Heart right ventricle (tissue), 16 donors: ENCODE measurements at places on chromosomes 7 and 10. TPM values are rescaled to one million over a fixed set of nuclear protein-coding genes. Genes with fewer than 3 reads are reported as not detected.

LDB1 gene
- total RNA-seq, result 58.8 TPM

RAMP3 gene
- total RNA-seq, result 21.3 TPM

LRRN3 gene
- 9.0 TPM for total RNA-seq

SHH gene
- total RNA-seq, result not detected

LRIT1 gene
- total RNA-seq, result 0.10 TPM

COBL gene
- 92.1 TPM for total RNA-seq

SMKR1 gene
- total RNA-seq, result not detected

LRRC61 gene
- 5.0 TPM for total RNA-seq

CPN1 gene
- not detected for total RNA-seq

CLEC2L gene
- 0.97 TPM for total RNA-seq

- peak; percentile 55 for DNase-seq
- H3K36me3 ChIP-seq, result no peaks in the 10 kb centered on the region
- no peaks in the 10 kb centered on the region for H3K27me3 ChIP-seq
- H3K4me3 ChIP-seq, result peak overlapping the region; percentile 63
Measured at GRCh38 chr7:23680414-23681405, 711 bp downstream of the FAM221A start.

DNA sequence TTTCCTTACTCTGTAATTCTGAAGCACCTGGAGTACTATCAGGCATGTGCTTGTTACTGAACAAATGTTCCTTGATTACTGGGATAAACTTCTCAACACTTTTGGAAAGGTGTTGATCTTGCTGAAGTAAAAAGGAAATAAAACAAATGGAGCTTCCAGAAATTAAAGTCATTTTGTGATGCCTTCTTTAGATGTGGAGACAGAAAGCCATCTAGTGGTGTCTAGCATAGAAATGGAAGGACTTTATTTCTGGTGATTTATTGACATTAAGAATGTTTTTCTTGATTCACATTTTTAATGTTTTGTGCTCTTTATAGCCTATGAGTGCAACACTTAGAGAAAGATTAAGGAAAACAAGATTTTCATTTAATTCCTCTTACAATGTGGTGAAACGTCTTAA lies 1.4 kb downstream of the SFR1 start:
- no peaks in the 10 kb centered on the region for H3K27me3 ChIP-seq
- H3K4me3 ChIP-seq, result no peak overlapping the region
- H3K27ac ChIP-seq, result no peak overlapping the region
- peaks cover 22% of the 10 kb centered on the region for H3K4me1 ChIP-seq

GRCh38 chr10:3111621-3112163 lies 44.3 kb downstream of the PFKP start:
- no peaks in the 10 kb centered on the region for H3K27me3 ChIP-seq
- no peak overlapping the region for H3K4me3 ChIP-seq
- H3K27ac ChIP-seq, result no peak overlapping the region

- no peak overlapping the region for H3K27ac ChIP-seq
- no peaks in the 10 kb centered on the region for H3K4me1 ChIP-seq
- H3K36me3 ChIP-seq, result no peaks in the 10 kb centered on the region
- no peak overlapping the region for H3K4me3 ChIP-seq
- no peaks in the 10 kb centered on the region for H3K27me3 ChIP-seq
Measured at GRCh38 chr10:102200751-102201640, 25.1 kb upstream of the ELOVL3 start.

DNA sequence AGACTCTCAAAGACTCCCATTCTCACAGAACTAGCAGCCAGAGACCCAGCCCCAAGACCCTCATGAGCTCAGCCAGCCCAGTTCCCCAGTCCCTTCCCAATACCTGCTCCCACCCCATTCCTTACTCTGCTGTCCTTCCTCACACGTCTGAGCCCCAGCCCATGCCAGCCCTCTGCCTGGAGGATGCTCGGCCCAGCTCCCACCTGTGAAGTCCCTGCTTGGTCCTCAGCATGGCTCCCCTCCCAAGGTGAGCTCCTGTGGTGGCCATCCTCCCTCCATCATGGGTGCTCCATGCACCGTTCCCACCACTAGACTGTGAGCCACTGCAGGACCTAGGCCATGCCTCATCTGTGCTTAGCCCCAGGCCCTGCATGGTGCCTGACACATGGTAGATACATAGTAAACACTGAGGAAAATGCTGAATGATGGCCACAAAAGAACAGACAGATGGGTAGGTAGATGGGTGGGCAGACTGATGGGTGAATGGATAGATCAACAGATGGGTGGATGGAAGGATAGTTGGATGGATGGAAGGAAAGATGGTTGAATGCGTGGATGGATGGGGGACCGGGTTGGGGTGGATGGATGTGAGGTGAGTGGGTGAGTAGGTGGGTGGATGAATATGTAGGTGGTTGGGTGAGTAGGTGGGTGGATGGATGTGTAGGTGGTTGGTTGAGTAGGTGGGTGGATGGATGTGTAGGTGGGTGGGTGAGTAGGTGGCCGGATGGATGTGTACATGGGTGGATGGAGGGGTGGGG lies 138.9 kb downstream of the GRID1 start:
- H3K27me3 ChIP-seq, result no peaks in the 10 kb centered on the region
- H3K4me3 ChIP-seq, result no peak overlapping the region
- H3K4me1 ChIP-seq, result no peaks in the 10 kb centered on the region
- DNase-seq, result no peak
- H3K36me3 ChIP-seq, result no peaks in the 10 kb centered on the region
- no peak overlapping the region for H3K27ac ChIP-seq

- no peaks in the 10 kb centered on the region for H3K4me1 ChIP-seq
- DNase-seq, result no peak
- H3K36me3 ChIP-seq, result no peaks in the 10 kb centered on the region
- no peak overlapping the region for H3K4me3 ChIP-seq
- no peaks in the 10 kb centered on the region for H3K27me3 ChIP-seq
Measured at GRCh38 chr10:54065106-54065505, 735.9 kb downstream of the PCDH15 start.

DNA sequence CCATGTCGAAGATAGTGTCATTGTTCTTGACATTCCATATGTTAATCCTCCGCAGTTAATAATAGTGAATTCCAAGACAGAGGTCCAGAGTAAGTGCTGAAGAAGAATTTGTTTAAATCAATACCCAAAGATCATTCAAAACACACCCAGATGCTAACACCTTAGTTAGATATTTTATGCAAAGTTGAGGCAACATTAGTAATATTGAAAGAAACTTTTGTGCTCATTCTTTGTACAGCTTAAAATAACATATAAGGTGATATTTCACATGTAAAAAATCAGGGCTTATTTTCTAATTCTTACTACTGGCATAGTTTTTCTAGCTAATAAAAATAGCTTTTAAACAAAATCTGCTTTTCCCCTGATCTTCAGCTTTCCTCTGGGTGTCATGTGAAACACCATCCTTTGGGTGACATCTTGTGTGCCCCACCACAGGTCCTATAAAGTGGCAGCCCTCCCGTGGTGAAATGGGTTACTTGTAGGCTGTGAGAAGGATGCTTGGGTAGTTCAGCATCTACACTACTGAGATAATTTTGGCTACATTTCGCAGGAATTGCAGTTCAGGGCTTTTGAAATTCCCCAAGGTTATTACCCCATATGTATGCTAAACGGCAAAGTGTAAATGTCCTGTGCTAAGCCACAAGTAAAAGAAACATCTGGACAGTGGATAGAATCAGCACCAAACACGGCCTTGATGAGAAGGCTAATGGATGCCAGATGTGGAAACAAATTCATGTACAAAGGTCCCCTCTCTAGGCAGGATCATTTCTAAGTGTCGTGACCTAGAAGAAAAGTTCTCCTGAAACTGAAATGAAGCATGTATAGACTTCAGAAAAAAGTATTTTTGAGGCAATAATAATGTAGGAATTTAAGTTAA lies 105.4 kb downstream of the GRM3 start:
- H3K27me3 ChIP-seq, result no peaks in the 10 kb centered on the region
- H3K4me3 ChIP-seq, result no peak overlapping the region
- no peaks in the 10 kb centered on the region for H3K36me3 ChIP-seq
- H3K27ac ChIP-seq, result no peak overlapping the region
- no peaks in the 10 kb centered on the region for H3K4me1 ChIP-seq

DNA sequence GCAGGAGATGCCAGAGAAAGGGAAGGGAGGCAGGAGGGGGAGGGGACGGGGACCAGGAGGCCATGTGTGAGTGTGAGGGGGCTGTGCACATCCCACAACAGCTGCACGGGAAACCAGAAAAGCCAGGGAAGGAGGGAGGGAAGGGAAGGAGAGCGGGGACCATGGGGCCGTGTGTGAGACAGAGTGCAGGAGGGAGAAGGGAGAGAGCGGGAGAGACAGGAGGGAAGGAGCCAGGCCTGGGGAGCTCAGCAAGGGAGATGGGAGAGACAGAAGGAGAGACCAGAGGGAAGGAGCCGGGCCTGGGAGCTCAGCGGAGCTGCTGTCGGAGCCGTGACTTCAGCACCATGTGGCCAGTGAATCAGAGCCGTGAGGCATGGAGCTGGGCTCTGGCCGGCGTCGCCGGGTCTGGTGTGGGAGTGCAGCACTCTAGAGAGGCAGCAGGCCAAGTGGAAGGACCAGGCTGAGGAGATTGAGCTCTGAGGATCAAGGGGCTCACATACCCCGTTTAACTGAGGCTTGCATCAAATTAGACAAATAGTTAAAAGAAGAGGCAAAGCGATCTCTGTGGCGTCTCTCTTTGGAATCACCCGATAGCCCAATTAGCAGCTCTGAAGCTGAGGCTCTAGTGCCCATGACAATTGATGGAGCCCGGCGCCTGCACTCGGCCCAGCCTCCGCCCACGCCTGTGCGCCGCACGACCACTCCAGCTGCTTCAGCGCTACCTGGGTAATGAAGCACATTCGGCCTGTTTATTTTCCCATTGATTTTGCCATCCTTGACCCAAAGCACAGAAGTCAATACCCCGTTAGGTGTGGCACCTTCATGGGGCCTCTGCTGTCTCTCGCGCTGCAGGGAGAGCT lies 150.4 kb downstream of the MAD1L1 start:
- no peak for DNase-seq
- no peak overlapping the region for H3K4me3 ChIP-seq
- peaks cover 11% of the 10 kb centered on the region for H3K36me3 ChIP-seq
- no peaks in the 10 kb centered on the region for H3K4me1 ChIP-seq
- H3K27ac ChIP-seq, result no peak overlapping the region

- H3K4me3 ChIP-seq, result no peak overlapping the region
- no peak overlapping the region for H3K27ac ChIP-seq
- no peaks in the 10 kb centered on the region for H3K27me3 ChIP-seq
- H3K4me1 ChIP-seq, result peaks cover 100% of the 10 kb centered on the region
- no peaks in the 10 kb centered on the region for H3K36me3 ChIP-seq
- DNase-seq, result no peak
Measured at GRCh38 chr10:32328499-32328898, 18.5 kb downstream of the EPC1 start.

DNA sequence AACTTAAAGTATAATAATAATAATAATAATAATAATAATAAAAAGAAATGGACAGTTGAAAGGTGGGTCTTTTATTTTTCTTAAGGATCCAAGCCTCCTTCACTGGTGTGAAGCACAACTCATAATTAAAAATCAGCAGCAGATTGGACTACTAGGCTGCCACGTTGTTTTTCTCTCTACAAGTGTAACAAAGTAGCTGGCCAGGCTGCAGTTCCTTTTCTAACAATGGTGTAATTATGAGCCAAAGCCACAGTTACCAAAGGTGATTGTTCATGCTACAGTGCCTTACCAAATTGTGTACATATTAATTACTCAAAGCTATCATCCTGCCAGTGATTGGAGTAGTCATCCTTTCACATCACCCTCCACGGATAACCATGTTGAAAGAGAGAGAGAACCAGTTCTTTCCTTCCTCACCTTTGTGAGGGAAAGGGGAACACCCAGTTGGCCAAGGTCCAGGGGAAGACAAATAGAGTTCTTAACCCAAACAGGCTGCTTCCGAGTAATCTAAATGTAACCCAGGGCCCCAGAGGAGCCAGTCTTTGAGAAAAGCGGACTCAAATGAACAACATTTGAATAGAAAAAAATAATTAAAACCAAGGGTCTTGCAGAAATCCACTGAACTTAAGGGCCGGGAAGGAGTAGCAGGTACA lies 86.3 kb upstream of the NPS start:
- H3K27ac ChIP-seq, result no peak overlapping the region
- no peaks in the 10 kb centered on the region for H3K36me3 ChIP-seq
- no peaks in the 10 kb centered on the region for H3K27me3 ChIP-seq
- no peak for DNase-seq
- no peaks in the 10 kb centered on the region for H3K4me1 ChIP-seq
- no peak overlapping the region for H3K4me3 ChIP-seq

DNA sequence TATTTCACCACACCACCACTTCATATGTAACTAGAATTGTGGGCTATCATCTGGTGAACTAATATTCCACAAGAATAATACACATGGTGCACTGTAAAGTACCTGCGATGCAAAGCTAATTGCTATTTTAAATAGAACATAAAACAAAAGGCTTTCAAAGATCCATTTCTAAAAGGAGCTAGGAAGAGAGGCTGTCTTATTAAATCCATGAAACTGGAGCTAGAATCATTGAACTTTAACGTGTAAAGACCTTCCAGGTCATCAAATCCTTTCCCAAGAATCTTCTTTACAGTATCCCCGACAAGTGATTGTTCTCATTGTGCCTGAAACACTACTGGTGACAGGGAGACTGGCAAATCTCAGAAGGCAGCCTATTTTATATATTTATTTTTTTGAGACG lies 224.9 kb downstream of the CHCHD3 start:
- H3K36me3 ChIP-seq, result no peaks in the 10 kb centered on the region
- H3K4me1 ChIP-seq, result peaks cover 6% of the 10 kb centered on the region
- no peak for DNase-seq
- no peaks in the 10 kb centered on the region for H3K27me3 ChIP-seq
- H3K4me3 ChIP-seq, result no peak overlapping the region

GRCh38 chr7:155674556-155674955 lies 30.1 kb downstream of the RBM33 start:
- H3K4me1 ChIP-seq, result peaks cover 56% of the 10 kb centered on the region
- no peak overlapping the region for H3K27ac ChIP-seq
- no peak for DNase-seq
- no peak overlapping the region for H3K4me3 ChIP-seq

DNA sequence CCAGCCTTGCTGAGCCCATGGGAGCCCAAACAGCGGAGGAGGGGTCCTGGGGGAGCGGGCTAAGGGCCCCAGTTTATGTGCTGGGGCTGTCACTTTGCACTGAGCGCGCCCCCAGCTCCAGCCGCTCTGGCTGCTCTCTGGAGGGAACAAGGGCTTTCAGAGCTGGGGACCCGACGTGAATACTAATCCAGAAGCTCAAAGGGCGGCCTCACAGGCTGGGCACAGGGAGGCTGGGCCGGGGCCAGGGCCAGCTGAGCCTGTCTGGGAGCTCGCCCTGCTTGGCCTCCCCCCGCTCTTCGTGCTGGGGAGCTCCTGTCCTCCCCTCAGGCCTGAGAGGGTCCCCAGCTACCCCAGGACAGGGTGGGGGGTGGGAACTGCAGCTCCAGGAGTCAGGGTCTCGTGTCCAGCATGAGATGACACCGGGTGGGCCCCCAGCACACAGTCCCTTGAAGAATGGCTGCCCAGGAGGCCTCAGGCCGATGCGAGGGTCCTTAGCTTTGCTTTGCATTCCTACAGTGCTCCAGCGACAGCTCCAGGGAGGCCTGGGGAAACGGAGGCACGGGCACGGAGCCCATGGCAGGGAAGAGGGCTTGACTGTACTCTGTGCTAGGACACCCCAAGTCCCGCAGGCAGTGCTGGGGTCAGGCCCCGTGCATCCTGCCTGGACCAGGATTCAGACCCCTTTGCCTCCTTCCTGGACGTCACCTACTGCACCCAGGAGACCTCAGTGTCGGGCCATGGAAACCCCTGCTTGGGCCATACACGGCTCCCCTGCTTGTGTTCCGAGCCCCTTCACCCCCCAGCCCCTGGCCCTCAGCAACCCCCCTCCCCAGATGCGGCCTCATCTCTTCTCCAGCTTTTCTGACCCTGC lies 5.8 kb upstream of the AMZ1 start:
- H3K27ac ChIP-seq, result no peak overlapping the region
- no peak for DNase-seq
- H3K4me1 ChIP-seq, result peaks cover 5% of the 10 kb centered on the region
- no peaks in the 10 kb centered on the region for H3K36me3 ChIP-seq
- no peak overlapping the region for H3K4me3 ChIP-seq
- peaks cover 33% of the 10 kb centered on the region for H3K27me3 ChIP-seq
